A549 treated with DMSO at 1 μM for 4 hours (cell line): ENCODE measurements at places on chromosomes 4 and X. TPM values are rescaled to one million over a fixed set of nuclear protein-coding genes. Genes with fewer than 3 reads are reported as not detected.

The MAGEB10 gene
- total RNA-seq, result not detected in 5 replicates

The HS3ST1 gene
- total RNA-seq, result 0.30 to 0.64 TPM (median 0.49 TPM) in 5 replicates

The TMEM150C gene
- 0.75 to 1.6 TPM (median 0.89 TPM) in 5 replicates for total RNA-seq

The ITIH6 gene
- not detected in 5 replicates for total RNA-seq

The GAGE1 gene
- not detected in 5 replicates for total RNA-seq

The CTAG1B gene
- total RNA-seq, result not detected in 5 replicates

The SATL1 gene
- not detected in 5 replicates for total RNA-seq

The MSANTD1 gene
- 0.15 to 0.18 TPM (median 0.16 TPM) in 4 of 5 replicates, not detected in the other for total RNA-seq

The MAGEA8 gene
- not detected in 5 replicates for total RNA-seq

The HSFX3 gene
- total RNA-seq, result not detected in 5 replicates

The XG gene
- 0.04 TPM in 1 of 5 replicates, not detected in the others for total RNA-seq

The TRPC3 gene
- 0.04 to 0.07 TPM in 2 of 5 replicates, not detected in the others for total RNA-seq

The SRPX2 gene
- 2.4 to 3.4 TPM (median 3.0 TPM) in 5 replicates for total RNA-seq

The PITX2 gene
- total RNA-seq, result 1.0 to 1.6 TPM (median 1.3 TPM) in 5 replicates

The SLC35A2 gene
- total RNA-seq, result 57.8 to 68.9 TPM (median 66.8 TPM) in 5 replicates

The BMP3 gene
- not detected in 5 replicates for total RNA-seq

The AKAP14 gene
- total RNA-seq, result not detected in 5 replicates

The GYG2 gene
- total RNA-seq, result 4.2 to 5.2 TPM (median 4.6 TPM) in 5 replicates

The RTL9 gene
- 0.03 to 0.13 TPM (median 0.07 TPM) in 5 replicates for total RNA-seq

The AMER1 gene
- total RNA-seq, result 2.4 to 3.5 TPM (median 2.9 TPM) in 5 replicates

The ACE2 gene
- 0.06 TPM in 1 of 5 replicates, not detected in the others for total RNA-seq

The TMPRSS11F gene
- total RNA-seq, result not detected in 5 replicates

The ATP1B4 gene
- total RNA-seq, result not detected in 5 replicates

The RASL11B gene
- 0.05 to 0.17 TPM (median 0.11 TPM) in 4 of 5 replicates, not detected in the other for total RNA-seq

The PHOX2B gene
- not detected in 5 replicates for total RNA-seq

The TRIM61 gene
- not detected in 5 replicates for total RNA-seq

The BOD1L1 gene
- 17.2 to 22.6 TPM (median 20.8 TPM) in 5 replicates for total RNA-seq

The FREM3 gene
- not detected in 5 replicates for total RNA-seq

The SSX4B gene
- not detected in 5 replicates for total RNA-seq

The CWH43 gene
- total RNA-seq, result not detected in 5 replicates

The PASD1 gene
- total RNA-seq, result not detected in 5 replicates

The P2RY8 gene
- total RNA-seq, result 0.02 TPM in 1 of 5 replicates, not detected in the others

The MND1 gene
- total RNA-seq, result 12.1 to 15.1 TPM (median 14.0 TPM) in 5 replicates

The SHROOM4 gene
- not detected in 5 replicates for total RNA-seq

The CLIC2 gene
- 0.05 to 0.23 TPM (median 0.17 TPM) in 4 of 5 replicates, not detected in the other for total RNA-seq

The MAGEA4 gene
- total RNA-seq, result not detected in 5 replicates

The STIM2 gene
- total RNA-seq, result 12.8 to 16.3 TPM (median 15.5 TPM) in 5 replicates

The CLRN2 gene
- not detected in 5 replicates for total RNA-seq

The CDKN2AIP gene
- total RNA-seq, result 11.1 to 14.2 TPM (median 11.6 TPM) in 5 replicates

The SSX2 gene
- not detected in 5 replicates for total RNA-seq

The MAGEA1 gene
- total RNA-seq, result 0.07 to 0.12 TPM (median 0.08 TPM) in 3 of 5 replicates, not detected in the others

The VSIG4 gene
- total RNA-seq, result not detected in 5 replicates

The MAGEA2B gene
- total RNA-seq, result 0.12 TPM in 1 of 5 replicates, not detected in the others

The UGT2B15 gene
- total RNA-seq, result 0.06 to 0.11 TPM (median 0.08 TPM) in 4 of 5 replicates, not detected in the other

The USP27X gene
- total RNA-seq, result 3.4 to 5.4 TPM (median 4.5 TPM) in 5 replicates

The OTC gene
- not detected in 5 replicates for total RNA-seq

The GAGE12E gene
- total RNA-seq, result not detected in 5 replicates

The SPANXC gene
- total RNA-seq, result 0.45 to 1.1 TPM (median 0.94 TPM) in 5 replicates
